ENCODE measurements at places on chromosomes 13 and 19.

DNA sequence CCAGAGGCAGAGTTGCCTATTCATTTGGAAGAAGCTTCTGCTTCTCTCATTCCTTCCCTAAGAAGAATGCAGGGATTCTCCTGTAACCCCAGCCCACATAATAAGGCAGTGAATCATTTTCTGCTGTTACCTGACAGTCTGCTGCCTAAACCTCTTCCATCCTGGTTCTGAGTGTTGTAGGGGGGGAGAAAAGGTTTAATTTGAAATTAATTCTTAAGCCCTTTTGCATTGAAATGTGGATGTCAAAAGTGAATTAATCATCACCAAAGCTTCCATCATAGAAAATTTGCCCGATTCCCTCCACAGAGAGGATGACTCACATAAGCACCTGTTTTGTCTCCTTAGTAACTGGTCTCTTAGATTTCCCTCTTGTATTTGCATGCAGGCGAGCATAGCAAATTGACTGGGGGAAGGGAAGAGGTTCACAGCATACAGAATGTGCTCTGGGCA, 146.7 kb upstream of the FNDC3A start:
- DNase-seq = peak; percentile 36

DNA sequence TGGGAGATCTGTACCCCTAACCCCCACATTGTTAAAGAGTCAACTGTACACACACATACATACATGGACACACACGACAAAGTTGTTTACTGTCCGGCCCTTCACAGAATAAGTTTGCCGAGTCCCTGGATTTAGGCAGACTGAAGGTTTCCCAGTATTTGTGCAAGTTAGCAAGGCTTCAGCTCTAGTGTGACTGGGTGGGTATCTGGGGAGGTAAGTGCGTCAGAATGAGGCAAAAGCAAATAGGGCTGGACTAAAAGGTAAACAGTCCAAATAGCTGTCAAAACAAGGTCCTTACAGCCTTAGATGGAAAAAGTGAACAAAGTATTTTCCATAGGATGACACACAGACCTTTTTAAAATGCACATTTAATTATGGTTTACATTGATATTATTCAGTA, 228.4 kb upstream of the UFM1 start:
- no peak for DNase-seq

GRCh38 chr19:28374971-28375370, 838.0 kb downstream of the UQCRFS1 start:
- DNase-seq = no peak

- no peak for DNase-seq
These were observed 26.3 kb downstream of the SIPA1L3 start for GRCh38 chr19:37932985-37933936.

GRCh38 chr13:73835138-73835721, 299.0 kb downstream of the KLF12 start:
- DNase-seq = peak; percentile 65

- DNase-seq = no peak
These were observed 422.7 kb upstream of the ARGLU1 start for GRCh38 chr13:106990594-106990993.

DNA sequence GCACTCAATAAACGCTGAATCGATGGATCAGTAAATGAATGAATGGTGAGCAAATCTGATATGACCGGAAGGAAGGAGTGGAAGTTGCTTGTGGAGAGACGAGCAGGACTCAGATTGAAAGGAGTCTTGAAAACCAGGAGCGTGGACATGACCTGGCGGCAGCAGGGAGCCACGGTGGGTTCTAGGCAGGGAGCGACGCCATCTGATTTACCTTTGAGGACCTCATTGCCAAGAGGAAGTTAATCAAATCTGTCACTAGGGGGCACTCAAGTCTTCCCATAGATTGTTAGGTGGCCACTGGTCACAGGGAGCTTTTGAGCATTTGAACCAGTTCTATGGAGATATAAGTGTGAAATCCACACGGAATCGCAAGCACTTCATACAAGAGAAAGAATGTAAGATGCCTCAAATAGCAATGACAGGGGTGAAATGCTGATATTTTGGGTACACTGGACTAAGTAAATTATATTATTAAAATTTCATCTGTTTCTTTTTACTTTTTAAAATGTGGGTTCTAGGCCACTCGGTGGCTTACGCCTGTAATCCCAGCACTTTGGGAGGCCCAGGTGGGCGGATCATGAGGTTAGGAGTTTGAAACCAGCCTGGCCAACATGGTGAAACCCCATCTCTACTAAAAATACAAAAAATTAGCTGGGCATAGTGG, 9.2 kb upstream of the FBN3 start:
- DNase-seq = peak; percentile 82

DNA sequence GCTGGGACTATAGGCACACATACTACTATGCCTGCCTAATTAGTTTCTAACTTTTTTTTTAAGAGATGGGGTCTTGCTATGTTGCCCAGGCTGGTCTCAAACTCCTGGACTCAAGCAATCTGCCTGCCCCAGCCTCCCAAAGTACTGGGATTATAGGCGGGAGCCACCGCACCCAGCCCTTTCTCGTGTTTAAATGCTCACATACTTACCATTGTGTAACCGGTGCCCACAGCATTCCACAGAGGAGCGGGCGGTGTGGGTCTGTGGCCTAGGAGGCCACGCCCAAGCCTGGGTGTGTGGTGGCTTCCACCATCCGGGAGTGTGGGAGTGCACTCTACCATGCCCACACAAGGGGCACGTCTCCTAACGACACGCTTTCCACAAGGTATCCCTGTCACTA, 7.7 kb downstream of the LMNB2 start:
- DNase-seq = no peak

DNA sequence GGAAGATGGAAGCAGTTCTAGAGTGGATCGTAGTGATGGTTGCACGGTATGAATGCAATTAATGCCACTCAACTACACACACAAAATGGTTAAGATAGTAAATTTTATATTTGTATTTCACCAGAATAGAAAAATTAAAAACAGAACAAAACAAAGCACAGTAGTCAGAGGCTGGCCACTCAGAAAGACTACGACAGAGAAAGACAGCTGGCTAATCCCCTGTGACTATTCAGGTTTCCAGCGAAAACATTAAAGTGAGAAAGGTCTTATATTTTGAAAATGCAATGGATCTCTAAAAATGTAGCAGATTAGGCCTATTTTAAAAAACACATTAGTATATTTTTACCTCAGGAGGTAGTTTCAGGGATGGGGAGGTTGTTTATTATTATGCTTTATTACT, 131.3 kb upstream of the POSTN start:
- DNase-seq = no peak

DNA sequence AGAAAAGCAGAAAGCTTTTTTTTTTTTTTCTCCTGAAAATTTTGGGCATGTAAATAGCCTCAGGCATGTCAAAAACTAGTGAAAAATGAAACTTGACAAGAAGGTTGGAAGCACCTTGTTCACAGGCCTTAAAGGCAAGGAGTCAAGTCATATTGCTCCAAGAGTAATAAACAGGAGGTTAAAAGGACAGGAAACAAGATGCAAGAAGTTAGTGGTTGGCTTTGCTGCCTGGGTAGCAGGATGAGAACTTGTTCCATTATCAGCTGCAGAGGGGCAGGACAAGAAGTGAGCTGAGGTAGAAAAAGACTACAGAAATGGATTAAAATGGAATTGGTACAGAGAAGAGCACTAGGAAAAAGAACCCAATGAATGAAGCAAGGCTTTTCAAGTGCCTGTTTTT, 242.6 kb downstream of the DCT start:
- no peak for DNase-seq

DNA sequence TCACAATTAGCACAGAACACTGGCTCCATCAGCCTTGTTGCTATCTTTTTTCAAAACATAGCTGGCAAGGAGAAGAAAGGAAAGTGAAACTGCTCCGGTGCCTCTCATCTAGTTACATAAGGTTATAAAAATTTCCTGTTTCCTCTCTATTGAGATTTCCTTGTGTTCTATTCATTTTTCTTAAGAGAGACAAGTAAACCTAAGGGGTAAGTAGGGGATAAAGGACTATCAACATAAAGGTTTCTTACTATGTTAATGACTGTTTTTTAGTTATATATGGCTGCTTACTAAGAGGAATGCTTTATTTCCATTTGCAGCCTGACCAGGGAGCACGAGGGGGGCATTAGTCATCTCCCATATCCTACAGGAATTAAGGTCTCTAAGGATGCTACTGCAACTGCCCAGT, 73.2 kb upstream of the MLNR start:
- DNase-seq = peak; percentile 37

DNA sequence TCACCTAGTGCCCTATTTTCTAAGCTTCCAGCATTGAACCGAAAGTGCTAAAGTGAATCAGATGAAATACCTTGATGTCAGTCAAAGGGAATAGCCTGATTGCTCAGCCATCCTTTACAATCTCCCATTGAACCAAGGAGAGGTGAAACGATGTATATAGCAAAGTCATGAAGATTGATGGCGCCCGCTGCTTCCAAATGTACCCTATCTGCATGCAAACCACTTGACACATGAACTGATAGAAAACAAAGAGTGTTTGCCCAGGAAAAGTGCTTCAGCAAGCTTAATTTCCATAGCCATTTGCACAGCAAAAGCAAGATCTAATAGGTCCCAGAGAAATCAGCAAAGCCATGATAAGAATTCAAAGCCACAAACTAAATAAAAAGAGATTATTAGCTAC, 624.9 kb upstream of the PCDH9 start:
- no peak for DNase-seq

- no peak for DNase-seq
These were observed 24.4 kb downstream of the ZNF175 start for GRCh38 chr19:51595190-51596175.

DNA sequence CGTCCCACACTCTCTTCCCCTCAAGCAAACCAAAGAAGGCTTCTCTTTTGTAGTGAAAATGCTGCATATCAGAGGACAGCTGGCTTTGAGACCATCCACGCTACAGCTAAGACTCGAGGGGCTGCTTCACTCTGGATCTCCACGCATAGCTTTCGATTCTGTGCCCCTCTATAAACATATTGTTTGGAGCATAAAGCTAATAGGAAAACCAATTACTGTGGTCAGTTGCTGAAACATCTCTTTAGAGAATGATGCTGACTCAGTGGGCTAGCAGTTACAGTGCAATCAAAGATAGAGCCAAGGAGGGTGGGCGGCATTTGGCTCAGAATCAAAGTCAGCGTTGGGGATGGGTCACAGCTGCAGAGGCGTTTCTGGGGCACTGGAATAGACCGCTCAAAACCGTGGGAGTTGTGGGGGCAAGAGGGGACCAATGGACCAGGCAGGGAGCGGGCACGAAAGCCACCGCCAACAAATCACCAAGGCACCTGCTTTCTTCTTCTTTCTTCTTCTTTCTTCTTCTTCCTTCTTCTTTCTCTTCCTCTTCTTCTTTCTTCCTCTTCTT, 76.7 kb downstream of the RASL11A start:
- no peak for DNase-seq

DNA sequence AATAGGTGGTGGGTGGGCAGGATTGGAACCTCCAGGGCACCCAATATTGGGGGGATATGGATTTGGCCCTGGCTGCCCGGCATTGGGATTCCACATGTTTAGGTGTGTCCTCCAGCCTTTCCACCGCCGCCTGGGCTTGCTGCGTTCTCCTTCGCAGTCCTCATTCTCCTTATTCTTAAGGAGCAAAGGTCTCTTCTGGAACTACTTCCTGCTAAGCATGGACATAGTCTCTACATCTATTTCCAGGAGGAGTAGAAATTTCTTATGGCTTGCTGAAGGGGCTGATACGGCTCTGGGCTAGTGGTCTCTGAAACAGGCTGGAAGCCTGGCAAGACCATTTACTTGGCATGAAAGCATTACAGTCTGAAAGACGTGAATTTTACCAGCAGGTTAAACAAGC, 9.2 kb upstream of the FCGBP start:
- DNase-seq = no peak

DNA sequence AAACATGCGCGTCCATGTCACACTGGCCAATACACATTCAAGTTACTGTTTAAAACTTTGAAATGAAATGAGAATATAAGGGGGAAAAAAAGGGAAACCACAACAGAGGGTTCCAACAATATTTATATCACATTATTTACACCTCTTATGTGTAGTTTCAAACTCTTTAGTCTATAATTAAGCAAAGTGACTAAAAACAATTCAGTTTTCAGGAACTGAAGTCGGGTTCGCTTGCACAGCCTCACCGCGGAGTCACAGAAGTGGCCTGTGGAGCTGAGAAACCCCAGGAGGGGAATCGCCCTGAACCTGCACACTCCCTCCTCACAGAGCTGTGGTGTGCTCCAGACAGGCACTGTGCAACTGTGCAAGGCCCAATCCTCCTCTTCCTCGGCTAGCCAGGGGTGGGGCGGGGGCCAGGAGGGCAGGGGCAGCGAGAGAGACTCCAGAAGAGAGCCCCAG, 75.9 kb downstream of the STK24 start:
- DNase-seq = no peak

DNA sequence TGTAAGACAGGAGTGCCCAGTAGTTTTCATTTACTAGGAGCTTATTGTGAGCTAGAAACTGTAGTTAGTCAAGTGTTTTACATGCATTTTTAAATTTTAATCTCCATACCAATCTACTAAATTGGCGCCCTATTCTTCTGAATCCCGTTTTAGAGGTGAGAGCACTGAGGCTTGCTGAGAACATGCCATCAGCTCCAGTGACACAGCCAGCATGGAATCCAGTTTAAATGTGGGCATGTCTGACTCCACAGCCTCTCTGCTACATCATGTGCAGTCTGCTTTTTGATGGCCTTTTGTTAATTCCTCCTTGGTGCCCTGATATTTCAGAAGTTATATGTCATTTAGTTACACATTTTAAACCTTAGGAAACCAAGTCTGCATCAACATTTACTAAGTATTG, 325.4 kb downstream of the DLEU7 start:
- no peak for DNase-seq

GRCh38 chr13:50130123-50130946, 115.1 kb downstream of the KCNRG start:
- no peak for DNase-seq

GRCh38 chr13:50011461-50011860, 3.8 kb upstream of the KCNRG start:
- DNase-seq = no peak

DNA sequence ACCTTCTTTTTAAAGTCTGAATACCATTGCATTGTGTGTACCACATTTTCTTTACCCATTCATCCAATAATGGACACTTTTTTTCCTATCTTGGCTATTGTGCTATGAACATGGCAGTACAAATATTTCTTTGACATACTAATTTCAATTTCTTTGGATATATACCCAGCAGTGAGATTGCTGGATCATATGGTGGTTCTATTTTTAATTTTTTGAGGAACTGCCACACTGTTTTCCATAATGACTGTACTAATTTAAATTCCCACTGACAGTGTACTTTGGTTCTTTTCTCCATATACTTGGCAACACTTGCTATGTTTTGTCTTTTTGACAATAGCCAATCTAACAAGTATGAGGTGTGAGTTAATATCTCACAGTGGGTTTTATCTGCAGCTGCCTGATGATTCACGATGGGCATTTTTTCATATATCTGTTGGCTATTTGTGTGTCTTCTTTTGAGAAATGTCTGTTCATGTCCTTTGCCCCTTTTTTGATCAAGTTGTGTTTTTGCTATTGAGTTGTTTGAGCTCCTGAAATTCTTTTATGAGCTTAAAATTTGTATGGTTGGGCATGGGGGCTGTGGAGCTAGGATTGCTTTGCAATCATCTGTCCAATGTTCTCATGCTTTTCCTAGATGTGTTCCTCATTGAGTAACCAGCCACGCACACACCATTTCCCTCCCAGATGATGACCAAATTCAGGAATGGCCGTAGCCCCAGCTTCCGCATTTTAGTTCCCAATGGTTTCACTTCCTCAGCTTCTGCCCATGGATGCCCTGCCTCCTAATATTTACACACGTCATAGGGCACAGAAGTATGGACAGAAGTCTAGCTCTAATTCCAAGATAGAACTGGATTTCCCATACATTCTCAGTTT, 380.0 kb upstream of the SGCG start:
- DNase-seq = no peak

All from CD4-positive, alpha-beta T cell treated with Interleukin-15 for 4 hours (primary cell).